ENCODE measurements at places on chromosomes 1 and 21. TPM values are rescaled to one million over a fixed set of nuclear protein-coding genes. Genes with fewer than 3 reads are reported as not detected.

The FLAD1 gene
- total RNA-seq = 28.2 TPM

The FAM89A gene
- total RNA-seq = 3.6 TPM

The CLDN8 gene
- 21.3 TPM for total RNA-seq

The B3GALNT2 gene
- 24.9 TPM for total RNA-seq

The ARHGAP30 gene
- 5.3 TPM for total RNA-seq

The GJA5 gene
- 4.8 TPM for total RNA-seq

The GPR3 gene
- 0.49 TPM for total RNA-seq

The RBM11 gene
- 0.69 TPM for total RNA-seq

The STX12 gene
- 49.2 TPM for total RNA-seq

The SPATA45 gene
- total RNA-seq = not detected

The CR1 gene
- total RNA-seq = 0.42 TPM

The S100A12 gene
- total RNA-seq = not detected

The INSRR gene
- not detected for total RNA-seq

The NBPF10 gene
- 1.9 TPM for total RNA-seq

Data from colonic mucosa (tissue), 4 donors.